ENCODE measurements at places on chromosomes 5 and 9.

DNA sequence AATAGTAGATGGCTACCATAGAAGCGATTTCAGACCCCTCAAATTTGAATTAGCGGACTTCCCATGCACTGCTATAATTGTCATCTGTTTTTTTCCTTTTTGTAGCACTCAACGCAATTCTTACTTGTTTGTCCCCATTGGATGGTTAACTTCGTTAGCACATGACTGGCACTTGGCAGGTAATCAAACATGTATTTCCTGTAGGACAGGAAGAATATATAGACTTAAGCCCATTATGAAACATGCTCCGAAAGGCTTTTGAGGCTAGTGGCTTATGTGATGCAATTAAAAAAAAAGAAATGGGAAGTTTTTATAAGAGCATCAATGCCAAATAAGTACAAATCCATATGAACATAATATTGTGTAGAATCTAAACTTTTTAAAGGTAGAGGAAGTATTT lies 301.2 kb downstream of the PSAT1 start:
- no peak for DNase-seq

GRCh38 chr9:85484235-85484634 lies 257.5 kb downstream of the AGTPBP1 start:
- DNase-seq: no peak

DNA sequence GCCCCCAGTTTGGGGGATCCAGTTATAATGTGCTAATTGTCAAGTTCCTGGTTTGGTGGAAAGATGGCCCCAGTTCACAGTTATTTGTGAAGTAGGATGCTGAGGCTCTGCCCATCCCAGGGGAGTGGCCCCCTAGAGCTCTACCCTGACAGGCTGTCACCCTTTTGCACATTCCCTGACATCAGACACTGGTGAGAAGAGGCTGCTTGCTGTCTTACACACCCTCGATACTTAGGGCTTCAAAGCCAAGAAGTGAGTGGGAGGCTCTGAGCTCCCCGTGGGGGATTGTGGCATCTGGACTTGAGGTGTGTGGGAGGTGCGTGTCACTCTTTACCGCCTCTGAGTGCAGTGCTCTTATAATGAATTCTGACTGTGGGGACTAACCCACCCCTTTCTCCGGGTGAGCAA lies 168.5 kb downstream of the DOCK2 start:
- peak; percentile 80 for DNase-seq

DNA sequence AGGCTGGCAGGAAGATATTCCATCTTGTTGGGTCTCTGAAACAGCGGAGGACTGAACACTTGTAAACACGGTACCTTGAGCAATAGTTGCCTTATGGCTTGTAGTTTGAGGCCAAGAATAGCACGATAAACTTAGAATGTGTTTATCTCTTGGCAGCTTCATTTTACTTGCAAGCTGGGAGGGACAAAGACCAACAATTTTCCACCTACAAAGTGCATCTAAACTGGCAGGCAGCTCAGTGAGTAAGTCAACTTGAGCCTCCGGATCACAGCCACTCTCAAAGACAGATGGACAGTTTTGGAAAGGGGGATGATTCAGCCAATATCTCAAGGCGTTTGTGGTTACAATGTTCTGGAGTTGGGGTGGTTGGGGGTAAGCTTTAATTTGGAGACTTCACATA lies 652.6 kb downstream of the CETN3 start:
- no peak for DNase-seq

- DNase-seq: no peak
Measured at GRCh38 chr9:104772714-104773510, 9.0 kb downstream of the NIPSNAP3B start.

DNA sequence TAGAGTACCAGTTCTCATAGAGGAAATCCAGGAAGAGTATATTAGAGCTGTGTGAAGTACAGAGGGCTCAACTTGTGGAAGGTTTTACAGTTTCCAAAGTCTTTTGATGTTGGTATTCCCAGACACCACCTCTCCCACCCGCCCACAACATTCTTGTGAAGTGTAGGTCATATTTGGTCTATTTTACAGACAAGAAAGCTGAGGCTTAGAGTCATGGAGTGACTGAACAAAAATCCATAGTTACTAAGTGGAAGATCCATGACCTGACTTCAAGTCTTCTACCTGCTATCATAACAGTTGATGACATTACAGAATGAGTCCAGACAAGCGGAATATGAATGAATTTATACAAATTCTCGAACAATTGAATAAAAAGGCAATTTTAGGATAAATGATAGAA lies 187.1 kb upstream of the RPS23 start:
- no peak for DNase-seq

GRCh38 chr9:128828719-128829452 lies 708 bp downstream of the SPOUT1 start:
- DNase-seq: no peak

- no peak for DNase-seq
Measured at GRCh38 chr9:131227959-131228460, 48.3 kb downstream of the FAM78A start.

GRCh38 chr9:272251-273213 lies 57.9 kb downstream of the DOCK8 start:
- peak; percentile 90 for DNase-seq

- no peak for DNase-seq
Measured at GRCh38 chr5:109996246-109996645, 306.5 kb downstream of the MAN2A1 start.

DNA sequence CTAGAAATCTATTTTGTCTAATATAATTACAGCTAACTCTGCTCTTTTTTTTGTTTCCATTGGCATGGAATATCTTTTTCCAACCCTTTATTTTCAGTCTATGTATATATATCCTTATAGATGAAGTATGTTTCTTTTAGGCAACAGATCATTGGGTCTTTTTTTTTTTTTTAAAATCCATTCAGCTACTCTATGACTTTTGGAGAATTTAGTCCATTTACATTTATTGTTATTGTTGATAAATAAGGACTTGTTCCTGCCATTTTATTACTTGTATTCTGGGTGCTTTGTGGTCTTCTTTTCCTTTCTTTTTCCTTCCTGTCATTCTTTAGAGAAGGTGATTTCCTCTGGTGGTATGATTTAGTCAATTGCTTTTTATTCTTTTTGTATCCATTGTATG lies 296.8 kb downstream of the SMARCA2 start:
- no peak for DNase-seq

- no peak for DNase-seq
Measured at GRCh38 chr5:122929001-122929400, 83.6 kb downstream of the SNX24 start.
